ENCODE measurements at places on chromosomes 6 and 20. TPM values are rescaled to one million over a fixed set of nuclear protein-coding genes. Genes with fewer than 3 reads are reported as not detected.

DNA sequence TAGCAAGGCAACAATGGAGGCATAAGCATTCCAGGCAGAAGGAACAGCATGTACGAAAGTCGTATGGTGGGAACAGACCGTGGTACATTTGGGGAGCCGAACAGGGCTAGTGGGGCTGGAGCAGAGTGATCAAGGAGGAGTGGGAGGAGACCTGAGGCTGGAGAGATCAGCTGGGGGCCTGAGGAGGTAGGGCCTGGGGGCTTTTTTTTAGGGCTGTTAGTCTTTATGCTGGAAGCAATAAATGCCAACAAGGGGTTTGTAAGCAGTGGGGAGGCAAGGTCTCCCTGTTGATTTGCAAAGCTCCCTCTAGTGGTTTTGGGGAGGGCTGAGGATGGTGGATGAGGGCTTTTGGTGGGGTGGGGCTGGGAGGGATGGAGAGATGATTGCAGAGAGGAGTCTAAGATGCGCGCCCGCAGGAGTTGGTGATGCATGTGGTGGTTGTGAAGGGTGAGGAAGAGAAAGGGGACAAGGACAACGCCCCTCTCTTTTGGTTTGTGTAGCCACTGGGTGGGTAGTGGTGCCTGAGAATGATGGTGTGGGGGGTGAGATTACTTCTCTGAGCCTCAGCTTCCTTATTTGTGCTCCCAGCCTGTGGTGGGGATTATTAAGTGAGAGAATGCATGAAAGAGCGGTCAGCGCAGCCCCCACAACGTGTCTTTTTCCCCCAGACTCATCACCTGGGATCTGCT lies 74.1 kb upstream of the TOX2 start:
- no peaks in the 10 kb centered on the region for H3K4me1 ChIP-seq
- no peak for DNase-seq
- H3K27ac ChIP-seq, result no peak overlapping the region

DNA sequence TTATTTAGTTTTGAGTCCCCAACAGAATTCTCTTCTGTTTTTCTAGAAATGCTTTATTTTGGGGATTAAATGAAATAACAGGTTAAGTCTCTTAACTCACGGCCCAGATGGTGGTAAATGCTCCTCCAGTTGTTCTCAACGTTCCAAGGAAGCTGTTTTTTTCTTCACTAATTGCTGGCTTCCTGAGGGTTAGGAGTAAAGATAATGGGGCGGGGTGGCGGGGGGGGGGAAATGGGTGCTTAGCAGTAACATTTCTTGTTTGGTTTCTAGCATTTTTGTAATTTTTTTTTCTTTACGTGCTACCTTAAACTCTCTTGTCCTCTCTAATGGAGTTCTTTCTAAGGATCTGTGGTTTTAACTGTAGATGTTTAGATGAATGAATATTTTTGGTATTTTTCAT lies 2.2 kb downstream of the SRSF3 start:
- peaks cover 28% of the 10 kb centered on the region for H3K4me1 ChIP-seq
- peaks cover 33% of the 10 kb centered on the region for H3K36me3 ChIP-seq
- no peak overlapping the region for H3K27ac ChIP-seq

DNA sequence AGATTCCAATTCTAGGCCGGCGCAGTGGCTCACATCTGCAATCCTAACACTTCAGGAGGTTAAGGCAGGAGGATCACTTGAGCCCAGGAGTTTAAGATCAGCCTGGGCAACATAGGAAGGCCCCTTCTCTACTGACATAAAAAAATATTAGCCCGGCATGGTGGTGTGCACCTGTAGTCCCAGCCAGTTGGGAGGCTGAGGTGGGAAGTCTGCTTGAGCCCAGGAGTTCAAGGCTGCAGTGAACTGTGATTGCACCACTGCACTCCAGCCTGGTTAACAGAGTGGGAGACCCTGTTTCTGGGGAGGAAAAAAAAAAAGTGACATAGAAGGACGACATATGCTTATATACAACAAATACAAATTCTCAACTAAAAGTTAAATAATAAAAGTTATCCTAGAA lies 30.9 kb downstream of the B4GALT5 start:
- H3K27ac ChIP-seq, result peak overlapping the region; percentile 18
- peak overlapping the region; percentile 12 for H3K4me3 ChIP-seq
- DNase-seq, result no peak
- H3K27me3 ChIP-seq, result no peaks in the 10 kb centered on the region
- peaks cover 3% of the 10 kb centered on the region for H3K4me1 ChIP-seq

GRCh38 chr6:148701375-148701774 lies 45.5 kb upstream of the UST start:
- no peaks in the 10 kb centered on the region for H3K27me3 ChIP-seq
- no peak for DNase-seq
- H3K4me3 ChIP-seq, result peak overlapping the region; percentile 65

- H3K4me3 ChIP-seq, result no peak overlapping the region
- no peaks in the 10 kb centered on the region for H3K36me3 ChIP-seq
- no peak overlapping the region for H3K27ac ChIP-seq
Observed at GRCh38 chr6:167090171-167090570, 32.7 kb upstream of the CCR6 start.

- no peaks in the 10 kb centered on the region for H3K36me3 ChIP-seq
- DNase-seq, result no peak
- no peaks in the 10 kb centered on the region for H3K27me3 ChIP-seq
- H3K27ac ChIP-seq, result peak overlapping the region; percentile 11
- H3K4me1 ChIP-seq, result no peaks in the 10 kb centered on the region
- no peak overlapping the region for H3K4me3 ChIP-seq
Observed at GRCh38 chr6:158717341-158718330, 67.8 kb downstream of the SYTL3 start.

GRCh38 chr6:8030920-8031319 lies 33.3 kb downstream of the BLOC1S5 start:
- H3K4me1 ChIP-seq, result no peaks in the 10 kb centered on the region
- no peak for DNase-seq
- no peak overlapping the region for H3K27ac ChIP-seq
- H3K27me3 ChIP-seq, result no peaks in the 10 kb centered on the region
- no peaks in the 10 kb centered on the region for H3K36me3 ChIP-seq

DNA sequence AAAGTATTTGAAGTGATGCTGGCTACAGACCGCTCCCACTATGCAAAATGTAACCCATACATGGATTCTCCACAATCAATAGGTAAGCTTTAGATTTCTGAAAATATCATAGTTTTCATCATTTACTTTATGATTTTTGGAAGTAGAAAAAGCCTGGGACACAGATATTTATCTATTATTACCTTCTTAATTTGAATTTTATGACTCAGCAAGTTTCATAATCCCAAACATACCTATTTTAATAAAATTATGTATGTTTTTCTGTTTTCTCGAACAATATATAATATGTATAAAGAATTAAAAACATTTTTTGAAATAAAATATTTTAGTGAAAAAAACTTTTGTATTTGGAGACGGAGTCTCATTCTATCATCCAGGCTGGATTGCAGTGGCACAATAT lies 21.6 kb downstream of the PCMT1 start:
- H3K4me1 ChIP-seq, result no peaks in the 10 kb centered on the region
- H3K27me3 ChIP-seq, result no peaks in the 10 kb centered on the region
- no peak overlapping the region for H3K27ac ChIP-seq
- H3K4me3 ChIP-seq, result no peak overlapping the region
- DNase-seq, result no peak

DNA sequence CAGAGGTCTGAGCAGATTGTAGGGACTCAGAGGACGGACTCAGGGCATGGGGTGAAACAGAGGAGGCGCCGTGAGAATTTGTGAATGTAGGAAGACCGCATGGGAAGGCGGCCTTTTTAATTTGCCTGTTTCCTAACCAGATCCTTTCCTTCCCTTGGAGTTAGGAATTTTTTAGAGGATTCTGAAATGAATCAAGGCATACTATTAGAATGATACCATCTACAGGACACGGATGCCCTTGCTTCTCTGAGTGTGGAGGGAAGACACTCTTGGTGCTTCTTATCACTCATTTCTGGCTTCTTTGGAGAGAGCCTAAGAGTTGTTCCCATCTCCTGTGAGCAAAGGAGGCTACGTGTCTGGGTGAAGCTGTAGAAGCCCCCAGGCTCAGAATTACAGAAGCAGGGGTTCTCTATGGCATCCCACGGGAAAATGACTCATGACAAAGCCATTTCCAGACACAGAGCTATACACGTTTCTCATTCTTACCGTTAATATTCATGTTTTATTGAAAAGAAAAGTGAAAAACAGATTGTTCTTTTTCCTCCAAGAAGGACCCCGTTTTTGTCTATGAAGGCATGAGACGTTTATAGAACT lies 148.5 kb downstream of the EDN3 start:
- no peaks in the 10 kb centered on the region for H3K27me3 ChIP-seq
- H3K4me1 ChIP-seq, result no peaks in the 10 kb centered on the region
- no peak for DNase-seq
- H3K27ac ChIP-seq, result no peak overlapping the region
- H3K4me3 ChIP-seq, result no peak overlapping the region
- no peaks in the 10 kb centered on the region for H3K36me3 ChIP-seq

DNA sequence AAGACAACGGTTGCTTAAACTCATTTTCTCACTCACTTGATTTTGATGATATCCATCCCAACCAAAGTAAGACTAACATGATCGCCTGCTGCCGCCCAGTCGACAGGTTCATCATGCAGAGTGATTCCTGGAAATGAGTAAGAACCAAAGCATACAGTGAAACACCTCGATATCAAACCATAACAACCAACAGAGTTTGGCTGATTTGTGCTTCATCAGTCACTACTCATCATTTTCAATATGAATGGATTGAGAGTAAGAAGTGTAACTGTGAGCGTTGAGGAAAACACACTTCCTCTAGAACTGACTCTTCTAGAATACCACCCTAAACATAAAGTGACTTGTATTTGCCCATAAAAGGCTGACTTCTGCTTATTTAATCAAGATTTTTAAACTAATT lies 29.2 kb upstream of the ALDH8A1 start:
- H3K36me3 ChIP-seq, result peaks cover 28% of the 10 kb centered on the region
- H3K4me3 ChIP-seq, result no peak overlapping the region
- no peak for DNase-seq
- H3K27ac ChIP-seq, result no peak overlapping the region
- no peaks in the 10 kb centered on the region for H3K4me1 ChIP-seq

DNA sequence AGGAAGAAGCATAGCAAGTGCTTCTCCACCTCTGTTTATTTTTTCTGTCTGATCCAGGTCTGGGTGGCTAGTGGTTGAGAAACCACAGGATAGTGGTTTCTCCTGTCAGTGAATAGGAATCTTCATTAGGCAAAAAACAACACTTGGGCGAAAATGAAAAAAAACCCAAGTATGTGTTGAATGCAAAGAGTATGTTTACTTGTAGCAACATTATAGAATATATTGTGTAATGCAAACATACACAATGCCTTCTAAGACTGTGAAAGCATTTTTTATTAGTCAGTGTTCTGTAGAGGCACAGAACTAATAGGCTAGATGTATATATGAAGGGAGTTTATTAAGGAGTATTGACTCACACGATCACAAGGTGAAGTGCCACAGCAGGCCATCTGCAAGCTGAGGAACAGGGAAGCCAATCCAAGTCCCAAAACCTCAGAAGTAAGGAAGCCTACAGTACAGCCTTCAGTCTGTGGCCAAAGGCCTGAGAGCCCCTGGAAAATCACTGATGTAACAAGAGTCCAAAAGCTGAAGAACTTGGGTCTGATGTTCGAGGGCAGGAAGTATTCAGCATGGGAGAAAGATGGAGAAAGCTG lies 111.1 kb downstream of the UST start:
- H3K4me1 ChIP-seq, result no peaks in the 10 kb centered on the region
- H3K27me3 ChIP-seq, result no peaks in the 10 kb centered on the region
- no peak for DNase-seq

DNA sequence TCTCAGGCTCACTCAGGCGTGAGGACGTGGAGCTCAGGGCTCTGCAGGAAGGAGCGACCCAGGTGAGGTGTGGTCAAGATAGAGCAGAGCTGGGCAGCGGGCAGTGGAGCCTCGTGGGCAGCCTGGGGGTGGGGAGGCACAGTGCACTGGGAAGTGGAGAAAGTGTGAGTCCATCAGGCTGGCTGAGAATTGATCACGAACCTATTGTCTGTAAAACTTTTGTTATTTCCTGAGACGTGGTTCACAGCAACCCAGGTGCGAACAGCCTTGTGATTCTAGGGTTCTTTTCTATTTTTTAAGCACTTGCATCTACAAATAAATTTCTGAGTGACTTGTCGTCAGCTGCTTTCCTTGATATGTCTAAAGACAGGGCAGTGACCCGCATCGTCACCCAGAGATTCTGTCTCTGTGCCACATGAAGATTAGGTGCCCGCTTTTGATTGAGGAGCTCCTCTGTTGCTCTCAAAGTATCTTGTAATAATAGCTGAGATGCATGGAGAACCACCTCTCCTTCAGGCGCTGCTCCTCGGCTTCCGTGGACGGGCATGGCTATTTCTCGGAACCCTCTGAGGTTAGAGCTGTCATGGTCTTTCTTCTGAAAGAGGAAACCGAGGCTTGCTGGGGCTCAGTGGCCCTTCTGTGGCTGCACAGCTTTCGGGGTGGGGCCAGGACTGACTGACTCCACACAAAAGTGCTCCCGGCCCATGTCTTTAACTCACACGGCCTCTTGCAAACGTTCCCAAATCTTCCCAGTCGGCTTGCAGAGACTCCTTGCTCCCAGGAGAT lies 662 bp upstream of the CCR6 start:
- no peak overlapping the region for H3K4me3 ChIP-seq
- no peak for DNase-seq
- H3K27ac ChIP-seq, result no peak overlapping the region
- no peaks in the 10 kb centered on the region for H3K27me3 ChIP-seq
- H3K4me1 ChIP-seq, result no peaks in the 10 kb centered on the region

DNA sequence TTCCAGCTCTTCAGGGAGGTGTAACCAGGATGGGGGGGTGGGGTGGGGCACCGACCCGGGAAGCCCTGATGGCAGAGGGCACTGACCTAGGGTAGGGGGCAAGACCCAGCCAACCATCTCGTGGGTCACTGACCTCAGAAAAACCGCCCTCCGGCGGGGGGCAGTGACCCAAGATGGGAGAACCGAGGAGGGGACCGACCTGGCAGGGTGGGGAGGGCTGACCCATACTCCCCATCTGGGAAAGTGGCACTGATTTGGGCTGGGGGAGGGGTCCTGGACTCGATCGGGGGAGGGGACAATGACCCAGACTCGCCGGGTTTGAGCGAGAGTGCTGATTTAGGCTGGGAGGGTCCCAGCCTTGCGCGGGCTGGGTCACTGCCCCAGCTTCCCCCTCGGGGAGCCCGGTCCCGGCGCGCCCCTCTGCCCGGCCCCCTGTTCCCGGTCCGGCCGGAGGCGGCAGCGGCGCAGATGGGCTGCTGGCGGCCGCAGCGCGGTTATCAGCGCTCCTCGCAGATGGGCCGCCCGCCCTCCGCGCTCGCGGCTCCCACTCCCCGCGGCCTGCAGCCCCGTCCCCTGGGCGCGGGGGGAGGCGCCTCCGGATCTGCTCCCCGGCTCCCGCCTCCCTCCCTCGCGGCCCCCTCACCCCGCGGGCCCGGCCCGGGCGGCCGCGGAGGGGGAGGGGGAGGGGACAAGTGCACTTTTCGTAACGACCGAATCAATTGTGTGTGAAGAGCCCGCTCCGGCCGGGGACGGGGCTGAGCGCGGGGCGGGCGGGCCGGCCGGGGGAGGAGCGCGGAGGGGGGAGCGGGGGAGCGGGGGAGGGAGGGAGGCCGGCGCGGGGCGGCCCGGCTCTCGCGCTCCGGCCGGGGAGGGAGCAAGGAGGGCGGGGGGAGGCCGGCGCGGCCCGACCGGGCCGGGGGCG lies 2.2 kb downstream of the NOL4L start:
- H3K36me3 ChIP-seq, result no peaks in the 10 kb centered on the region
- peak; percentile 77 for DNase-seq
- H3K4me1 ChIP-seq, result no peaks in the 10 kb centered on the region
- H3K4me3 ChIP-seq, result no peak overlapping the region

The LY6G6F gene
- not detected for total RNA-seq

The LKAAEAR1 gene
- 0.31 TPM for total RNA-seq

The OR12D3 gene
- not detected for total RNA-seq

The IL17F gene
- not detected for total RNA-seq

The GDAP1L1 gene
- not detected for total RNA-seq

The ATP6V1G2 gene
- 1.2 TPM for total RNA-seq

Data from kidney (tissue), 22 donors.